ENCODE measurements at places on chromosomes 2 and 18. TPM values are rescaled to one million over a fixed set of nuclear protein-coding genes. Genes with fewer than 3 reads are reported as not detected.

Gene CROCC2
- not detected for total RNA-seq

Gene L3MBTL4
- total RNA-seq: 0.12 TPM

Gene SPC25
- 23.7 TPM for total RNA-seq

Gene CDCA7
- total RNA-seq: 72.8 TPM

Gene TMEM17
- total RNA-seq: 0.70 TPM

Gene MAL
- total RNA-seq: 92.6 TPM

Gene ARHGAP25
- total RNA-seq: 49.5 TPM

Gene CAPN14
- total RNA-seq: 0.60 TPM

Gene NCKAP5
- not detected for total RNA-seq

Gene FLACC1
- 3.3 TPM for total RNA-seq

Gene BOLL
- total RNA-seq: 0.10 TPM

Gene DSG1
- total RNA-seq: not detected

Gene CD8B
- total RNA-seq: 71.2 TPM

Gene CFAP221
- not detected for total RNA-seq

Gene SPHKAP
- total RNA-seq: not detected

DNA sequence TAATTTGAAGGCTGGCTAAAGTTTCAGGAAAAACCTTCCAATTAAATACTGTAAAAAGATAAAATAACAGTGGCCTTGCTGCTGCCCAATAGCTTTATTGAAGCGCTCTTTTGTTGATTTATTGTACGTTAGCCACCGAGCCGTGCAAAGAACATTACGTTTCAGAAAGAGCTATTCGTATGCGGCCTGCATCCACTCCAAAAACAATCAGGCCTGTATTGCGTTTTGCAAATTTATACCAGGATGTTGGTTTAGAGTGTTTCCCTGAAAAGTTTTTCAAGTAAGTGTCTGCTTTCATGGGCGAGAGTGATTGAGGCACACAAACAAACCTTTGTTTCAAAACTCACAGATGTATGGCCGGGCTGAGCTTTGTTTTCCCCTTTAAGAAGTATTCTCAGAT lies 257.2 kb upstream of the SALL3 start:
- DNase-seq: no peak

DNA sequence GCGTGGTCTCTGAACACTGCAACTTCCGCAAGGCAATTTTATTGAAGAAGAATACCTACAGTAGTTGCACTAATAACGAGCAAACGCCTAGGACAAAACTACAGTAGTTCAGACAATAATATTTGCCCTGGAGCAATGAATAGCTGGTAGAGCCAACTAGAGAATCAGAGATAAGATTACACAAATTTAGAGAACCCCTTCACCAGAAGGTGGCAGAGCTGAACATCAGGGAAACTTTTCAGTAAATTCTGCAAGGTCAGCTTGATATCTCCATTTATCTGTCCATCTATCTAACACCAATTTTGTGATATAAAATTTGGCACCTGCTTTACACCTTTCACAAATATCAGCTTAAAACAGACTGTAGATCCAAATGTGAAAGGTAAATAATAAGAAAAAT lies 43.8 kb downstream of the CDH19 start:
- DNase-seq: no peak

- no peak for DNase-seq
Observed at GRCh38 chr2:40625849-40626248, 174.0 kb upstream of the SLC8A1 start.

DNA sequence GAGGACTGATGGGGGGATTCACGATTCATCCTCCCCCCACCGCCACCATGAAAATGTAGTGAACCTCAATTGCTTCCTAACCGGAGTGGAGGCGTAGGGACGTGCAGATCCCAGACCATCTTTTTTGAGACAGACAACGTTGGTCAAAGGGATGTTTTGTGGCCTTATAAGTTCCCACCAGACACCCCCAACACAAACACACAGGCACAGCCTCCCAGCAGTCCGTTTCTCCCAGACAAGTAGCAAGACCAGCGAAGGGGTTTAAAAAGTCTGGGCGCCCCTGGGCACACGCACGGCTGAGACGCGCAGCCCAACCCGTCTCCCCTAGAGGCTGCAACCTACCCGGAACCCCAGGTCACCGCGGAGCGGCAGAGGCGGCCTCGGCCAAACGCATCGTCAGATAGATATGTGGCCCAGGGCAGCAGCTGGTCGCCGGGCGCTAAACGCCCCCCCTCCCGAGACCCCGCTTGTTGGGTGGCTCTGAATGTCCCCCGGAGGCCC lies 1.3 kb downstream of the GBX2 start:
- no peak for DNase-seq

GRCh38 chr18:4193086-4193485 lies 262.0 kb downstream of the DLGAP1 start:
- no peak for DNase-seq

DNA sequence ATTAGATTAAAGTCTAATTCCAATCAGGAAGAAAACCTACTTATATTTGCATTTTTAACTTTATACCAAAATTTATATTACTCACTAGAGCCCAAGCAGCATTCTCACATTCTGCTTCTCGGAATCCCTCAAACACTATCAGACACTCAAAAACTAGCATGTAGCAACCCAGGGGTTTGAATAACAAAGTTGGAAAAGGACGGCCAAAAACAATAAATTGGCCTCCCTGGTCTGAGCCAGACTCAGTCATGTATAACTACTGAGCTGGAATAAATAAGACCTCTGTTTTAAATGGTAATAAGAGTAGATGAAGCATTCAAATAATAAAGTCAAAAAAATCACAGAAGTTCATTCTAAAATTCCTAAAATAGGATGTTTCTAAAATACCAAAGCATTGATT lies 290.9 kb downstream of the IRS1 start:
- no peak for DNase-seq

- no peak for DNase-seq
Observed at GRCh38 chr2:146615778-146616177, 1229.1 kb upstream of the ACVR2A start.

GRCh38 chr2:198203336-198204069 lies 399.1 kb downstream of the PLCL1 start:
- DNase-seq: no peak

DNA sequence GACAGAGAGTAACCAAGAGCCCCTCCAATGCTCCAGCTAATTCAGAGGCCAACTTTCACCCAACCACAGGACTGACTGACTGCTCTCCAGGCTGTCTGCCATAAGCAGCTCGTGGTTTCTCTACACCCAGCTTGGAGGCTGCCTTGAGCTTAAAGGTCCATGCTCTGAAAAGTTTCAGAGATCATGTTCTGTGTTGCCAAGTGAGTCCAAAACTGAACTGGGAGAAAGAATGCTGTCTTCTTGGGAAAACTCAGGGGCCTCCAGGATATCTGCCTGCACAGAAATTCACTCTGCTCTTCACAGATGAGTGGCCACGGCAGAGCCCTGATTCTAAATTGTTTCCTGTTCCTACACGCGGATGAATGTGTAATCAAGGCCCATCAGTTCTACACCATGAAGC lies 51.1 kb downstream of the LPIN2 start:
- DNase-seq: no peak

DNA sequence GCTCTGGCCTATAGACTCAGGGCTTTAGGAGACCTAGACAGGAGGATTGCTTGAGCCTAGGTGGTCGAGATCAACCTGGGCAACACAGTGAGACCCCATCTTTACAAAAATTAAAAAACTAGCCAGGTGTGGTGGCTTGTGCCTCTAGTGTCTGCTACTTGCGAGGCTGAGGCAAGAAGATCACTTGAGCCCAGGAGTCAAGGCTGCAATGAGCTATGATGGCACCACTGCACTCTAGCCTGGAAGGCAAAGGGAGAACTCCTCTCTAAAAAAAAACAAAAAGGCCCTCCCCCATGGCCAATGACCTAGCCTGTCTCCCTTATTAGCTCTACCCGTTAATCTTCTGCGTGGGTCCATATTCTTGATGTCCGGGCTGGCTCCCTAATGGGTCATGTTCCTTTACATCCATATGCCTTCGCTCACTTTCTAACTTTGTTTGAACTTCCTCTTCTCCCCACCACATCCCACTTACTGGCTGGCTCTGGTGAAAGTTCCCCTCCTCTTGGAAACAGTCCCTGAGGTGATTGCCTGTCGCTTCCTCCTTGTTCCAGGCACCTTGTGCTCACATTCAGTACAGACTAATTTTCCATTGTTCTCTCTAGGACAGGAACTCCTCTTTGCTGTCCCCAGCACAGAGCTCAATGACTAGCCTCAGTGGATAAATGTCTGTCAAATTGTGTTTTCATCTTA lies 103.0 kb downstream of the AFF3 start:
- no peak for DNase-seq

DNA sequence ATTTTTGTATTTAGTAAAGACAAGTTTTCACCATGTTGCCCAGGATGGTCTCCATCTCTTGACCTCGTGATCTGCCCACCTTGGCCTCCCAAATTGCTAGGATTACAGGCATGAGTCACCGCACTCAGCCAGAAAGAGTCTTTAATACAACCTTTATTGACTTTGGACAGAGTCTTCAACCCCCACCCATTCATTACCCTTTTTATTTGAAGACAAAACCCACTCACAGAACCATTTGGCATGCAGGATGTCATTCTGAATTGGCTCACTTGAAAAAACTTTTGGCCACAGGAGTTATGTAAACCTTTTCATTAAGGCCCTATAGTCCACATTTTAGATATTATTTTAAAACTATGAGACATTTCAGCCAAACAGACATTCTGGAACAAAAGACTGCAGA lies 217.9 kb upstream of the RND3 start:
- no peak for DNase-seq

DNA sequence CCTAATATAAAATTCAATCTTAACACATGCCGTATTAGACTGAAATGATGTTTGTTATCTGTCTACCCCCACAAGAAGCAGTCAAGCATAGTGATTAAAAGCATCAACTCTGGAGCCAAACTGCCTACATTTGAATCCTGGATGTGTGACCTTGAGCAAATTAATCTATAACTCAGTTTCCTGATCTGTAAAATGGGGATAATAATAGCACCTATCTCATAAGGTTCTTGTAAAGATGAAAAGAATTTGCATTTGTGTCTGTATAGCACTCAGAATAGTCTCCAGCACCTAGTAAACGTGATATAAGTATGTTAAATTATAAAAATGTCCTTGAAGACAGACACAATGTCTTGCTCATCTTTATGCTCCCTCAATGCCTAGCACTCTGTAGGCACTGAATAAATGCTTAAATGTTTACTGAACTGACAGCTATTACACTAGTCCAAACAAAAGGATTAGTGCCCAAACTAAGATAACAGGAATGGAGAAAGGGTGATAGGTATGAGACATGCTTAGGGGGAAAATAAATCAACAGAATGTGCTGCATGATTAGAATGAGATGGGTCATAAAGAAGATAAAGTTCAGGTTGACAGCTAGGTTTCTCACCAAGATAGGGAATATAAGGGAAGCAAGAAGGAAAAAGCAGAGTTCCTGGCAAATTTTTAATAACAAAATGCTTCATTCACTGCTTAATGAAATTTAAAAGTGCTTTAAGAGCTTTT lies 180.6 kb downstream of the ATAD2B start:
- DNase-seq: no peak

- no peak for DNase-seq
Observed at GRCh38 chr18:64082513-64082912, 66.4 kb downstream of the LINC00305 start.

DNA sequence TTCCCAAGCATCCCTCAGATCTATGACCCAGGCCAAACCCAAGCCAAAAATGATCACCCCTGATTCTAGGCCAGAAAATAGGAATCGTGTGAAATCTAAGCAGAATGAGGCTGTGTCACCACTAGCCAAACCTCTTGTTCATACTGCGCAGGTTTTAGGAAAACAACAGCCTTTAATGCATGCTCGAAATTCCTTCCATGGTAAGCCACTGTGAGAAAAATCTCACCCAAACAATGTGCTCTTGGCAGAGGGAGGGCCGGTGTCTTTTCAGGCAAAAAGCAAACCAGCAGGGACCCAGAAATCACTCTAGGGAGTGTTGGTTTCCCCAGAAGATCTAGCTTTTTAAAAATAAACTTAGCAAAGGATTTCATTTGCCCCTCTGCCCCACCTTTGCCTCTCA lies 71.2 kb upstream of the FOSL2 start:
- DNase-seq: no peak

GRCh38 chr2:23286758-23287704 lies 97.9 kb upstream of the KLHL29 start:
- no peak for DNase-seq

DNA sequence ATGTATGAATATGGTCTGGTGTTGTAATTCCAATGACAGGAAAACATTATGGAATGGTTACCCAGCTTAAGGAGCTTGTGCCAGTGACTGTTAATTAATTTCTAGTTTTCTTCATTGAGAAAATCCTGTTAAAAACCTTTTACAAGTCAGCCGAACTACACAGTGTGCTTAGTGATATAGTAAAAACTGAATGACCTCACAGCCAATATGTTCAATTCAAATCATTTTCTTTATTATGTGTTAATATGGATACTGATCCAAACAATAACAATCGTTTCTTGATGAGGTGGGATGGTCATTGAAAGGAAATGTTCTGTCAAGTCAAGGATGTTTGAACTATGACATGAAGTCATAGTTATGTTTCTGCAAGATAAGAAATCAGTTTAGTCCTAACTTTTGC lies 41.6 kb upstream of the RMDN2 start:
- DNase-seq: no peak

DNA sequence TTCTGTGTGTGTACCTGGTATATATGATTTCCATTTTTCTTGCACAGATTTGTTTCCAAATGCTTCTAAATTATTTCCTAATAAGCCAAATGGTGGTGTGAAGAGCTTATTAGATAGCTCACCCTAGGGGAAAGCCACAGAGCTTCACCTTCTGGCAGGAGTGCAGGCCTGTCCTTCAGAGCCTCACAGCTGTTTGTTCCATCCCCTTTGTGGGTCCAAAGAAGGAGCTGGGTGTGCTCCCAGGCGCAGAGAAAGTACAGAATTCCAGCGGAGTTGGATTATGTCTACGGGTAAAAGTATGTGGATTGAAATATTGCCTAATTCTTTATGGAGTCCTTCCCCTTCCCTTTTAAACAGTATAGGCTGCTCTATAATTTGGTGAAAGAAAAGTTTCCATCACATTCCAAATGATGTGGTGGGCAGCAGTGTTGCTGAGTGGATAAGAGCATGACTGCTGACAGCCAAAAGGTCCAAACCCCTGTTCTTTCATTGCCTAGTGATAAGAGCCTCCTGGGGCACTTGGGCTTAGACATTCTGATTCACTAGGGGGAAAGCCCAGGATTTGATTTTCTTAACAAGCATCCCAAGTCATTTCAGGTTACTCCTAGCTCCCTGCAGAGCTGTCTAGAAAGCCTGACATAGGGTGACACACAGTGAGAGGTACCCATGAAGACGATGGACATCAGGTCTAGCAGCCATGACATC lies 86.6 kb downstream of the WDSUB1 start:
- DNase-seq: no peak
